Muscle of leg (tissue), 16 donors: ENCODE measurements at places on chromosomes 2 and 18.

- no peak for DNase-seq
Observed at GRCh38 chr2:218896501-218897393, 16.1 kb downstream of the WNT10A start.

DNA sequence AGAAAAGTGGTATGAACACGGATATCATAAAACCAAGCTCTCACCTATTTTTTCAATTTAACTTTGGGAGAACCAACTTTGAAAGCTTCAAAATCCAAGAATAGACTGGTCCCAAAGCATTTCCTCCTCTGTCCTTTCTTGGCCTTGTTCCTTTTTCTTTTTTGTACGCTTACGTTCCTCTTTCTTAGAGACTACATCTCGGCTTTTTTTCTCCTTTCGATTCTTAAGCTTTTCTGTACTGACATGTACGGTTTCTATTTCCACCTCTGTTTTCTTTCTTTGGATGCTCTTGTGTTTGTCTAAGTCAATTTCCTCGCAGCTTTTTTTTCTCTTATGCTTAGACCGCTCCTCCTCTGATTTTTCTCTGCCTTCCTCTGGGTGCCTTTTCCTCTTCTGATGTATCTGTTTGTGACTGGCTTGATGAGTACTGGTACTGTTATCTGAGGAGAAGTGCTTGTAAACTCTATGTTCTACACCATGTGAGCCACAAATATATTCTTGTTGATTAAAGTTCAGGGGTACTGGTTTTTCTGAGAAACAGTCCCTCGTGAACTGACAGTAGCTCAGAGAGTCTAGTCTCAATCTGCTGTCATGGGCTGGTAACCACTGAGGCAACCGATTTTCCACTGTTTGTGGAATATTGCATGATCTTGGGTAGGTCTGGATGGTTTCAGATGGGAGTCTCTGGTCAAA is 11.5 kb upstream of the RNU2-63P start:
- peak; percentile 27 for DNase-seq

DNA sequence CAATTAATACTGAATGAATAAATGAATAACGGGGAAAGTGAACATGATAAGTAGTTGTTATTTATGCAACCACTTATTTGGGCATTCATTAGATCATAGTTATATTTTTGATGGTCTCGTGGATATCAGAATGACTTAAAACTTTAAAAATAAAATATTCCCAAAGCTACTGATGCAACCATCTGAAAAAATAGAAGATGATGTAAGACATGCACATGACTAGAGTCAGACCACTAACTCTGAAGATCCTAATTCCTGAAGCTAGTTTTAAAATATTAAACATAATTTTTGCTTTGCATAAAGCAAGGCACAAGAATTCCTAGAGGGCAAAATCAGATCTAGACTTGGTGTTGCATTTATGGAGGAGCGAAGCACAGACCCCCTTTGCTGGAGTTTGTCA is 616.1 kb downstream of the IRS1 start:
- DNase-seq: no peak

GRCh38 chr2:1800716-1801388 is 56.5 kb upstream of the PXDN start:
- no peak for DNase-seq

- no peak for DNase-seq
Observed at GRCh38 chr2:189662669-189663226, 1.5 kb downstream of the ASNSD1 start.

- DNase-seq: peak; percentile 88
Observed at GRCh38 chr2:43224131-43224570, 2.3 kb downstream of the ZFP36L2 start.

- DNase-seq: no peak
Observed at GRCh38 chr2:54042897-54043620, 72.3 kb upstream of the PSME4 start.

DNA sequence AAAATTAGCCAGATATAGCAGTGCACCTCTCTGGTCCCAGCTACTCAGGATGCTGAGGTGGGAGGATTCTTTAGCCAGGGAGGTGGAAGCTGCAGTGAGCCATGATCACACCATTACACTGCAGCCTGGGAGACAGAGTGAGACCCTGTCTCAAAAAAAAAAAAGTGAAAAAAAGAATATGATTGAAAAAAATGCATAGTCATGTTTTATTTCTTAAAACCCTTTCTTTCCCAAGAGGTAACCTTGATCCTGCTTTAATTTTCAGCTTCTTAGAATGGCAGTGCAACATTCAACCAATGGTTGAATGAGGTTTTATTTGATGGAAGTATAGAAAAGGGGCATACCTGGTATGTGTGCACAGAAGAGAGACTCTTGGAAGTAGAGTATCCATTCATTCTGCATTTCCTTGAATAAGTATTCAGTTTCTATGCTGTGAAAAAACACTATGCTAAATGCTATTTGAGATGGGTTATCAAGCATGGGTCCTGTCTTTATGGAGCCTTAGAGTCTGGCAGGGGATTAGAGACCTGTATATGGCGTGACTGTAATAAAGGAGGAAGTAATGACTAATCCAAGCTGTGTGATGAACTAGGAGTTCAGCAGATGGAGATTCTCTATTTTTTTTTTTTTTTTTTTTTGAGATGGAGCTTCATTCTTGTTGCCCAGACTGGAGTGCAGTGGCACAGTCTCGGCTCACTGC is 146.3 kb downstream of the WDSUB1 start:
- DNase-seq: no peak

DNA sequence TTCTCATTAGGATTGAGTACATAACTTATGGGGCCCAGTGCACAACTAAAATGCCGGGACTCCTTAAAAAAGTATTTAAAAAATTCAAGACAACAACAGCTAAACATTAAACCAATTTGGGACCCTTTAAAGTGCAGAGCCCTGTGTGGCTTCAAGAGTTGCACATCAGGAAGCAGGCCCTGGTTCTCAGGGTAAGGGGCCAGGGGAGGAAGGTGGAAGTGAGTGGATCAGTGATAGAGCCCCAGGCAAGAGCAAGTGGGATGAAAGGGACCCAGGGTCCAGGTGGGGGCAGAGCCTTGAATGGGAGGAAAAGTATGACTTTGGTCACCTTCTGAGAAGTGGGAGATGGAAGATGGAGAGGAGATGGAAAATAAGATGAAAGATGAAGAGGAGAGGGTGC is 2.3 kb upstream of the FHOD3 start:
- DNase-seq: no peak

GRCh38 chr2:118250001-118250400 is 161.7 kb downstream of the INSIG2 start:
- DNase-seq: no peak

- DNase-seq: peak; percentile 27
Observed at GRCh38 chr18:35344736-35345459, 678 bp upstream of the ZNF24 start.

GRCh38 chr18:6352275-6352674 is 62.4 kb downstream of the L3MBTL4 start:
- DNase-seq: no peak

- peak; percentile 95 for DNase-seq
Observed at GRCh38 chr2:159614534-159615366, 1.6 kb downstream of the BAZ2B start.

- no peak for DNase-seq
Observed at GRCh38 chr2:26709323-26710110, 17.0 kb downstream of the KCNK3 start.

- DNase-seq: peak; percentile 44
Observed at GRCh38 chr2:166375195-166375735, 479 bp downstream of the SCN9A start.

GRCh38 chr2:5285872-5286769 is 406.1 kb upstream of the SOX11 start:
- DNase-seq: peak; percentile 10

DNA sequence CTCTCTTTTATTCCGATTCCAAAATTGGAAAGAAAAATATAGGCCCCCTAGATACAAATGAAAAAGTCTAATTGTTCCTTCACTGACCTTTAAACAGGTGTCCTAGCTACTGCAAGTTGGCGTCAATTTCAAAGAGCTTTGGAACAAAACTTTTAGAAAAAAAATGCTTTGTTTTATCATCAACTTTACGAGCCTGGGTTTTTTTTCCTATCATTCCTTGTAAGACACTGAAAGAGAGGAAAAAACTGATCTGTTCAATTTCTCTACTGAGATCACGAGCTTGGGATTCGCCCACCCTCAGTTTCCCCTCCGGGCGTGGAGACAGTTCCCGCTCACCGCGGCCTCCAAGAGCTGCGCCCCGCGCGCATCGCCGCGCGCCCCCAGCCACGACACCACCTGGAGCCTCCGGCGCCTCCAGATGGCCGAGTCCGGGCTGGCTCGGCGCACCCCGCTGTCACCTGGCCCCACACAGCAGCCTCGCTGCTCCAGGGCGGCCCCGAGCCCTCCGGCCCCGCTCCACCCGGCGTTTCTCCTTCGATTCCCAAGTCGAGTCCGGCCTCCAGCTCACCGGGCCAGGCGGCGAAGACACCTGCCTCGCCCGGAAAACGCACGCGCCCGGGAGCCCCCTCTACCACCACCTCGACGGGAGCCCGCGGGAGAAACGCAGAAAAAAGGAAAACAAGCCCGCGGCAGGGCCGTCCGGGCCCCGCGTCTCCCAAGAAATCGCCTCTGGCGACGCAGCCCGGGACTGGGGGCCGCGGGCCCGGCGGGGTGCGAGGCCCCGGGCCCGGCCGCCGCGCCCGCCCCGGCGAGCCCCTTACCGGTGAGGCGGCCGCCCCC is 656 bp downstream of the TBC1D8 start:
- DNase-seq: peak; percentile 44

DNA sequence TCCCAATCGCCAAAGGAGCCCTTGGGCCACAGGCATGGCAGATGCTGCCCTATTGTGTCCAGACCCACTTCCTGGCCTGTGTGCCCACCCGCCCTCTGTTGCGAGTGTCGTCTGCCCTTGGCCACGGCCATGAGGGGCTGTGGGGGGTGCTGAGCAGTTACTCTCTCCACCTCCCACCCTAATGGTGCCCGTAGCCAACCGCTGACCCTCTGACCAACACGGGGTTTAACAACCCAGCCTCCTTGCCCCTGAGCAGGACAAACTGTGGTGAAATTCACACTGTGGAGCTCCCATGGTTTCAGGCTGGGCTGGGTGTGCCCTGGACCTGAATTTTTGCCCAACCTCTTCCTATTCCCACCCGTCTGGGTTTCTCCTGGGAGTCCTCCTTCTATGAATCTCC is 145.7 kb upstream of the HDAC4 start:
- no peak for DNase-seq

DNA sequence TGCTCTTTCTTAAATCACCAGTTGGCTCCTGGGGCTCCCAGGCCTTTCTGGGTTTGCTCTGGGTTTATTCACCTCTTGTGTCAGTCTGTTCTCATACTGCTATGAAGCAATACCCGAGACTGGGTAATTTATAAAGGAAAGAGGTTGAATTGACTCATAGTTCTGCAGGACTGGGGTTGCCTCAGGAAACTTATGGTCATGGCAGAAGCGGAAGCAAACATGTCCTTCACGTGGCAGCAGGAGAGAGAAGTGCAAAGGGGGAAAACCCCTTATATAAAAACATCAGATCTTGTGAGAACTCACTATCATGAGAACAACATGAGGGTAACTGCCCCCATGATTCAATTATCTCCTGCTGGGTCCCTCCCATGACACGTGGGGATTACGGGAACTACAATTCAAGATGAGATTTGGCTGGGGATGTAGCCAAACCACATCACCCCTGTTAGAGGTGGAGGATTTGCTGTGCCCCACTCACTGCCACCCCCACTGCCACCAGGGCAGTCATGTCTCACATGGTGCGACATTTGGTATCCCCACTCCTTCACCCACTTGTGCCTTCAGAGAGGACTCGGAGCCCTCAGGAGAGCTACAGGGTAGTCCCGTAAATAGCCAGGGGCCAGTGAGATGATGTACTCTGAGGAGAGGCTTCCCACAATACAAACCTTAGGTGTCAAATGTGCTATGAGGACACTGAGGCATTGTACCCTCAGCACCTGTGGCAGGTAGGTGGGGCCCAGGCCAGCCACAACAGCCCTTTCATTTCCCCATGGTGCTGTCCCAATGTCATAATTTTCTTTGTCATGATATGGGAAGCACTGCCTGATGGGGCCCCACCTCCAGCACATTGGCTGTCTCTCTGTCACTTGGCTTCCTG is 35.7 kb downstream of the CDC42EP3 start:
- DNase-seq: peak; percentile 68

DNA sequence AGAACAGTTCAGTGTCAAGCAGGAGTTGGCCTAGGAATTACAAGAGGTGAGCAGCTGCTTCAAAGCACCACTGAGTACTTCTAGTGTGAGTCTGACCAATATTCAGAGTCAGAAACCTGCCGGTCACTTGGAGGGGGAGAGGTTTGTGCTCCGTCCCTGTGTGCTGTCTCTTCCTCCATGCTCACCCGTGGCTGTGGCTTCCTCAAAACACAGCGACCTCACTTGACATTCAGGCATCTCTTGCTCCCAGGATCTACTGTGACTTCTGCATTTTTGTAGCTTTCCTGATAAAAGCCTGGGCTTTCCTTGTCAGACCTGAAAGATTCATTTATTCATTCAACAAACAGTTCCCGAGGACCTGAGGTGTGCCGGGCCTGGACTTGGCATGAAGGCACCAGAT is 32.9 kb downstream of the TPRKB start:
- DNase-seq: no peak

DNA sequence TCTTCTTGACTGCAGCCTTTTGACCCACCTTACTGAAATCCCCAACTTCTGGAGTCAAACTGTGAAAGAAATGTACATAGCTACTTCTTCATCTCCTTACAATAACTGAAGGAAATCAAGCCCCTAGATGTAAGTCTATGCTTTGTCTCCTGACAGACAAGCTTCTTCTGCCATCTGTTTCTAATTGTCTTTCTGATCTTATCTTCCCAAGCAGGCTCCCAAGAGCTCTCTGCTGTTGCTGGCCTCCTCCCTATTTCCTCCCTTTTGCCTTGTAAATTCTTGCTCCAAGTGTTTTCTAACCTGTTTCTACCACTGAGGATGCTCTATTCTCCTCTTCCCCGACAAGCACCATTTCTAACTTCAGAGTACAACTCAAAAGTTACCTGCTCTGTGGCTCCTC is 77.4 kb upstream of the OSR1 start:
- DNase-seq: peak; percentile 23

DNA sequence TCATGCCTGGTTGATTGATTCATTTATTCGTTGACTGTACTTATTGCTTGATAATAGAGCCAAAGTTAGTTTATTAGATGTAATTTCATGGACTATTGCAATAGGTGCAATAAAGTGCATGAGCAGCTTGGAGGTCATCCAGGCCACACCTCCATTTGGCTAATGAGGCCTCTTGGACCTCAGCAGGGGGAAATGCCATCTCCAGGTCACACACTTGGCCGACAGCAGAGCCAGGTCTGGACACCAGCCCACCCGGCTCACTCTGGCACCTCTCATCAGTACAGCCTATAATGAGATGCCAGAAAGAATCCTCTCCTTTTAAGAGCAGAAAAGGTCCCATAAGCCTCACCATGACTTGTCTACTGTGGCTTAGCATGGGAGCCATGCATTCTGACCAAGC is 71.2 kb upstream of the AFF3 start:
- DNase-seq: no peak

DNA sequence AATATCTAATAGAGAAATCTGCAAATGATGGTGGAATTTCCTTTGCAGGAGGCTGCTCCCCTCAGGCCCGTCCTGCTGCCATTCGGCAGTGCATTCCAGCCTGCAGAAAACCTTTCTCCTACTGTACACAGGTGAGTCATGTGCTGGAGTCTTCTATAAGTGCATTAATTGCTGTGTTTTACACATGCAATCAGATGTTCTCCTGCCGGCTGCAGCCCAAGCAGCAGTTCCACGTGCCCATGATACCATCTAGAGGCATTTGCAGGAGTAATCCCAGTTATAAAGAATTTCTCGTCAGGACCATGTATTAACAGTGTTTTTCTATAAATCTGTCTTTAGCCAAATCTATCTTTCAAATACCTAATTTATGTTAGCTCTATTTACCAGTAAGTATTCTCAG is 304.7 kb upstream of the HNMT start:
- DNase-seq: peak; percentile 11
